ENCODE measurements at places on chromosomes 3 and 15.

DNA sequence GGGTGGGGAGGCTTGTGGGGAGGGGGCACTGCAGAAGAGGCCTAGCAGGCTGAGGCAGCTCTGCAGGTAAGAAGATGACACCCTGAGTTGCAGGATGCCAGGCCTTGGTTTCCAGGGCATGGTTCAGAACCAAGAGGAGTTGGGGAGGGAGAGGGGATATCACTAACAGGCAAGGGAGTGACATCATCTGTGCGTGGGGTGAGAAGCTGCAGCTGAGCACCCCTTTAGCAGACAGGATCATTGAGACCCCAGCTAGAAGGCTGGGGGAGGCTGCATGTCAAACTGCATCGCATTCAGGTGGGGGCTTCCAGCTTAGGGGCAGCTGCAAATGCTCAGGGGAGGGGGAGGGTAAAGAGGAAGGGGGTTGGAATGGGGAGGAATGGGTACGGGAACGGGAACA, 23.0 kb downstream of the CACNA2D2 start:
- DNase-seq = no peak

DNA sequence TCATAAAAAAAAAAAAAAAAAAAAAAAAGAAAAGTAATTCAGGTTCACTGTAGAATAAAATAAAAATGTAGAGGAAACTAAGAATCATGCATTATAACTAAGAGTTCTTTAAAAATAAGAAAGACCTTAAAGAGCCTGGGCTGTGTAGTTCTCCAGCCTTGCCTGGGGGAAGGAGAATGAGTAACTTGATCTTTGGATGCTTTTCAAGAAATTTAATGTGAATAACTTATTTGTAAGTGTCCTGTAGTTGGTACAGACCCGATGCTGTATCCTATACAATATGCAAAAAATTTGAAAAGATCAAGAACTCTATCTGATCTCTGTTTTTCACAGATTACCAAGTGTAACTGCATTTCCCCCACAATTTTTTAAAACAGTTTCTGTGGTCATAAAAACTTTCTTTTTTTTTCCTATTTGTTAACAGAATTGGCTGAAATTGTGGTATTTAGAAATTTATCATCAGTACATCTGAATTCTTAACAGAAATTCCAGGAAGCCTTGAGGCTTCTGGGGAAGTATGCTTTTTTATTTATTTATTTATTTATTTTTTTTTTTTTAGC, 195.3 kb downstream of the THRB start:
- no peak for DNase-seq

DNA sequence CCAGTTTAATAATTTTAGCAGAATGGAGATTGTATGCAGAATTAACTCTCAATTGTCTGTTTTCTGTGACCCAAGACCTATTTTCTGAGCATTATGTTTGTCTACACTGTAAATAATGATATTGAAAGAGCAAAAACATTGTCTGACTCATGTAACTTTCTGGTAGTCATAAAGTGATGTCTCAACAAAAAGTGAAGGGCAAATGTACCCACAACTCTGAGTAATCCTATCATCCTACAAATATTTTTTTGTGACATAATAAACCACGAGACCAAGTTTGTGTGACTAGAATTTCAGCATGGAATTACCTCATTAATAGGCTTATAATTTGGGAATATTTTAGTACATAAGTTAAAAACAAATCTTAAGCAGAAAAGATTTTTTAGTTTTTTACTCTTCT, 15.4 kb upstream of the ABHD10 start:
- no peak for DNase-seq

- no peak for DNase-seq
Measured at GRCh38 chr3:142963516-142964448, at the start of gene PAQR9. Gene PAQR9, minus strand, starts transcription at chr3:142963674. Its CDS starts 338 bp downstream, at chr3:142963336.

- no peak for DNase-seq
Measured at GRCh38 chr3:193903966-193904365, 232.0 kb upstream of the HES1 start.

DNA sequence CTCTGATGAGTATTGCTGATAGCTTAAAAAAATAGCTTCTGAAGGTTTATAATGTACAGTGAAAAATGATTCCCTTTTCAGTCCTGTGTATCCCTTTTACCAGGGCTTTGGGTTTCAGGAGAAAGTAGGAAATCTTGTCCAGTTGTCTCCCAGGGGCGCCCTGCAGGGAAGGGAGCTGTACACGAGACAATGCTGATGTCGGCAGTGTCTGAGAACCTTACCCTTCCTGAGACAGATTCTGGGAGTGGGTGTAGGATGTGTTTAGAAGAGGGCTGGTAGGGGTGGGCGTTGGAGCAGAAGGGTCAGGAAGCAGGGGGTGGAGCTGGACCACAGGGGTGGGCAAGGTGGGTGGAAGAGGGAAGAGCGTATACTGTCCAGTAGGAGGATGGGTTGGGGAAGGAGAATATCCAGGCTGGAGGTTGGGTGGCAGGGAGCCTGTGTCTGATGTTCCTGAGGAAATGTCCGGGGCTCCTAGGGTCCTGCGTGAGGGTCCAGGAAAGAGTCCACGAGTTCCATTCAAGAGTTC, 5.6 kb downstream of the THPO start:
- no peak for DNase-seq

DNA sequence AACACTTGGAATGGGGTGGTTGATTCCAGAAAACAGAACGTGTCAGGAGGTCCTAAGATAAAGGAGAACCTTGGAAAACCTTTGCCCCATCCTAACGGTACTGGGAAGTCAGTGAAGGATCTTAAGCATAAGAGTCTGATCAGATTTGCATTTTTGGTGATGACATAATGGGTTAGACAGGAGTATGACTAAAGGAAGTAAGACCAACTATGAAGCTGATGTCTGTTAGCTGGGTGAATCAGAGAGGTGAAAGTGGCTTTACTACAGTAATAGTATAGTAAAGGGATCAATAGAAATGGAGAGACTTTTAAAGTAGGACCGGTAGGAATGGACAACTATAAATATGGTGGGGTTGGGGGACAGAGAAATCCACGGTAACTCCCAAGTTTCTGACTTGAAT, 12.6 kb downstream of the GTF2A2 start:
- no peak for DNase-seq

DNA sequence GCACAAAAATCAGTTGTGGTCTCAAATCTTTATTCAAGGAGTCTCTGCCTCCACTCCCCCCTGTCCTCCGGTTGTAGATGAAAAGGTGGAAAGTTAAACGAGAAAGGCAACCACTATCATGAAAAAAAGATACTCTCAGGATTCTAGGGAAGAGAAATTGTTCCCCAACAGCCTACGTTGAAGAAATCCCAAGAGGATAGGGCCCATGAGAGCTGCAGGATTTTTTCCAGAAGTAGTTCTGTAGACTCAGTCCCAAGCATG, 14.3 kb downstream of the ZIC1 start:
- no peak for DNase-seq

DNA sequence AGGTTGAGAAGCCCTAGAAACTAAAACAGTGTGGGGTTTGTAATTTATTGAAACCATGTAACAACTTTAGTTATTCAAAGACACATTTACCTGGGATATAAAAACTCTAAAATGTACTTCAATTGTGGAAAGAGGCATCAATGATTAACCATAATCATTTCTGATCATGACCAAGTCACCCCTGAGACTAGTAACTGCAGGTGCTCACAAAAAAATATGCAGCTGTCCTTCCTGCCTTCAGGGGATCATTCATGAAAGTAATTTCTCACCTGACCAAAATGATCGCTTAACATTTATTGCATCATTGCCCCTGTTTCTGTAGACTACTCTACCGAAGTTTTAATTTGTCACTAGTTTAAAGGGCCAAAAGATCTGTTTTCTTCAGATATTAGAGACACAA, 9.0 kb downstream of the ACP3 start:
- no peak for DNase-seq

- DNase-seq = no peak
Measured at GRCh38 chr3:46375218-46375617, 4.5 kb downstream of the CCR5 start.

- no peak for DNase-seq
Measured at GRCh38 chr3:188306435-188307005, 152.6 kb downstream of the LPP start.

- DNase-seq = no peak
Measured at GRCh38 chr15:29065571-29065970, 179.8 kb downstream of the APBA2 start.

DNA sequence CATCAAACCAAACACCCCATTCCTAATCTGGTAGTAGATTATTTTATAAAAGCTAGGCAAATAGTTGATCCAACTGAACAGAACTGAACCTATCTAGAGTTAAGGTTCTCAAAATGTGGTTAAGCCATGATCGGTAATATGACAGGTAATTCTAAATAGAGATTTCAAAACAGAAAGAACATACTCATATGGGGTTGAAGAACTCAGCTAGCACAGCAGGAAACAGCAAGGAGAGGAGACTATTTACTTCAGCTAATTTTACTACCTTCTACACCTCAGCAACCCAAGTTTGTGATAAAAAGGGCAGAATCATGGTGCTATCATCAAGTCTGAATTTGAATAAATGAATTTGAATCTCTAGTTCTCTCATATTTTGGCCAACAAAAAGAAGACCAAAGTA, 11.8 kb downstream of the CD47 start:
- no peak for DNase-seq

- DNase-seq = no peak
Measured at GRCh38 chr3:14774431-14774830, 44.3 kb upstream of the FGD5 start.

- DNase-seq = no peak
Measured at GRCh38 chr3:25582242-25582641, 82.5 kb downstream of the TOP2B start.

GRCh38 chr3:108153451-108153981, 62.7 kb upstream of the CD47 start:
- peak; percentile 16 for DNase-seq

DNA sequence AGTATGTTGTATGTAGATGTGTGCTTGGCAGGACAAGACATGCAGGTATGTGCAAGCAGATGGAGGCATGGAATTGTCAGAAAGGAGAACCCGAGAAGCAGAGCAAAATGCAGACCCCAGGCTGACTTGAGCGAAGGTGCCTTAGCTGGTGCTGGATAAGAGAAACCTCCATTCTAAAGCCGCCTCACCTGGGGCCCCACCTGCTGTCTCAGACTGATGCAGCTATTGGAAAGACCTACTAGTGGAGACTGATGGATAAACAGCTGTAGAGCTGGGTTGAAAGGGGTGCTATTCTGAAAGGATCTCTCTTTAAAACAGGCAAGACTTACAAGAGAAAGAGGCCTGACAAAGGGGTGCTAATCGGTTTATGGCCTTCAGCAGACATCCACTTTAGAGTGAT, 86.2 kb downstream of the EPHB1 start:
- no peak for DNase-seq

DNA sequence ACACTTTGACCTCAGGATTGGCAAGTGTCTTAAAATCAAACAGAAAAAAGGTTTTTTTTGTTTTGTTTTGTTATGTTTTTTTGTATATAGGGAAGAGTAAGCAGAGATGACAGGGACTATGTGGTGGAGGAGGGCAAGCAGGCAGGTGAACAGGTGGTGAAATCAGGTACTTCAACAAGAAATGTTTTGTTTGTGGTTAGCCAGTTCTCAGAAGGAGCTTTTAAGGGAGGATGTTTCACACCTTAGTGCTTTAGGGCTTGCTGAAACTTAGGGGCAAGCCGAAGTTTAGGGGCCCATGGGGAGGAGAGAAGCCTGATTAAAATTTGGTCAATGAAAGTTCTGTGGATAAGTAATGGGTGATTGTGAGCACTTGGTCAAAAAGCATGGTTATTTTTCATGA, 370.7 kb upstream of the SLCO3A1 start:
- DNase-seq = no peak
